SJSA1 (cell line): ENCODE measurements at places on chromosomes 13 and 19. TPM values are rescaled to one million over a fixed set of nuclear protein-coding genes. Genes with fewer than 3 reads are reported as not detected.

DNA sequence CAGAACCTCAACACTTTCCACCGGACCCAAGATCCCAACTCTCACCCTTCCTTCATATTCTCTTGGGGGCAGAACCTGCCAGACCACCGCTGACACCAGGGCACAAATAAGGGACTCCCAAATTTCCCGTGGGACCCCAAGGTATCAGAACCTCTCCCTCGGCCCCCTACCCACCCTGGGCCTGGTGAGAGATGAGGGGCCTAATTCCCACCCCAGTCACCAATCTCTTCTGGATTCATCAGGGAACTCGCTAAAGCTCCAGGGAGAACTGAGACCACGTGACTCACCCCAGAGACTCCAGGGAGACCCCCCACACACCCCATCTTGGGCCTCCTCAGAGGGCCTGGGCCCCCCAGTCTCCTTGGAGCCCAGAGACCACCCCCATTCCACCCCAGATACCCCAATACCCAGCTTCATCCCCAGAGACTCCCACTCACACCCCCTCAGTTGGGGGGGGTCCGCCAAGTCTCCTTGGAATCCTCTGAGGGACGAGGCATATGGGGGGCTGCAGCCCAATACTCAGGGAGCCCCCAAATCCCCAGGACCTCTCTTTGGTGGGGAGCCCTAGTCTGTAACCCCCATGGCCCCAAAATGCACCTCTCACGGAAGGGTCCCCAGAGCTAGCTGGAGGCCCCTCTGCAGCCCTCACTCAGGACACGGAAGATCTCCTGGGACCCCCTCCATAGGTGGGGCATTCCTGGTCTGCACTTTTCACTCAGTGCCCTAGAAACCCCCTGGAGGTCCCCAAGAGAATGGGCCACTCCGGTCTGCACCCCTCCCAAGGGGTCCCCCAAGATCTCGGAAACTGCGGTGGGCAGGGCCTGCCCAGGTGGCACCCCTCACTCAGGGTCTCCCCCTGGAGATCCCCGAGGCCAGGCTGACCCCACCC lies 1.6 kb downstream of the LMNB2 start:
- DNase-seq: no peak

DNA sequence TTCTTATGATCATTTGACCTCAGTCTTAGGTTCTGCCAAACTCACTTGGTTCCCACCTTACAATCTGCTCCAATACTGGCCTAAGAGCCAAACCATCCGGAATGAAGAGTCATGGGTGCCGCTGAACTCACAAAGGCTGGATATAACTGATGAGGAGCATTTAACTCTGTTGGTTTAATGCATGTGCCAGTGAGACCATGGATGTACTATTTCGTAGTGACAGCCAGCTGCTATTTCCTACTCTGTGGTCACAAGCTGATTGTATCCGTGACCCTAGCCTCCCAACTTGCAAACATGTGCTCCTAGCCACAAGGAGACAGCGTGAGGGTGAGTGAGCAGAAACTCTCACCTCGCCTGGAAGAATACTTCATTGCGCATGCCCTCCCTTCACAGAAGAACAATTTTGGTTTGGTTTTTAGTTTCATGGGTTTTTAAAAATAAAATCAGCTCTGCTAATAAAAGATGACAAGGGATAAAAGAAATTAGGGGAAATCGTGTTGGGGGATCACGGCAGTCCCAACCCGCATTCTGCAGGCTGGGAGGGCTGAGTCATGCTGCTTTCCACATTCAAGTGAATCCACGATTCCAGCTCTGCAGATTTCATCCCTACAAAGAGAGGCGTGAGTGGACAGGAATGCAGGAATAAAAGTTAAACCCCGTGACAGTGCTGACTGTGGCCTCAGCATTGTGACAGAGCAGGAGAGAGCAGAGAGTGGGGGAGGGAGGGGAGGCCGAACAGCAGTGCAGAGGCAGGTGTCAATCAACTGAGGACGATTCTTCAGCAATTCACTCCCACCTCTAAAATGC lies 66.8 kb upstream of the RAP2A start:
- peak; percentile 84 for DNase-seq

DNA sequence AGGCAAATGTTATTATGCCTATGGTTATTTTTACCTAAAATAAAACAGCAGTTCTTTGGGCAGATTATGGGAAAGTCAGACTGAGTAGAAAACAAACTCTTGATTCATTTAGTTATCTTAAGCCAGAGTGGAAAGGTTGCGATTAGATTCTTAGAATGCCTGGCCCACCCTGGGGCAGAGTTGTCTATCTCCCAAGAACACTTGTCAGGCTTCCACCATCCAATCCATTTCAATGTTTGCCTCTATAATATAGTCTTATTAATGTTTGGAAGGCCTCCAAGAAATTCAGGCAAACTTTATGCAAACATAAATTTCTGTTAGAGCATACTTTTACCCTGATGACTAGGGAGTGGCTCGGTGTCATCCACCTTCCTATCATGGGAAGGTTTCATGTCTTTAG lies 207.0 kb downstream of the SLITRK6 start:
- DNase-seq: no peak

DNA sequence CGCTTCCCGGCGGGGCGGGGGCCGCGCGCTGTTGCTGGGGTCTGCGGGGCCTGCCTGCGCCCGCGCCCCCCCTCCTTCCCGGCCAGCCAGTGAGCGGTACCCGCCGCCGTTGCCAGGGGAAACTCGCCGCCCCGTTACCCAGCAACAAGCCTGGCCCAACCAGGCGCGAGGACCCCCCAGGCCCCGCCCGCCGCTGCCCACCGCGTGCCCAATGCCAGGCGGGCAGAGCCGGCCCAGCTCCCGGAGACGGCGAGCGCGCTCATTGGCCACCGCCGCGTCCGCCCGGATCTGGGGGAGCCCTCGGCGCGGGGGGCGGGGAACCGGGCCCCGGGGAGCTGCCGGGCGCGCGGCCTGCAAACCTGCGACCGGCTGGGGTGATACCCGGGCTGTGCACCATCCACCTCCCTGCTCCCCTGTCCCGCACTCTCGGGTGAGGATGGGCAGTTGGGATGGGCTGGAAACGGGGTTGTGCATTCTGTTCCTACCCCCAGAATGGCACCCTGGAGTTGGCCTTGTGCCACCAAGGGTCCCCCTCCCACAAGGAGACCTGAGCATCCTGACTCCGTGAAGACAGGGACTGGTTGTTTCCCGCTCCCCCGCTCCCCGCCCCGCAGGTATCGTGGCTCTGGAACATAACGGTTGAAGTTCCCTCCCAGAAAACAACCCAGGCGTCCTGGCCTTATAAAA lies 8.8 kb upstream of the BBC3 start:
- DNase-seq: no peak

DNA sequence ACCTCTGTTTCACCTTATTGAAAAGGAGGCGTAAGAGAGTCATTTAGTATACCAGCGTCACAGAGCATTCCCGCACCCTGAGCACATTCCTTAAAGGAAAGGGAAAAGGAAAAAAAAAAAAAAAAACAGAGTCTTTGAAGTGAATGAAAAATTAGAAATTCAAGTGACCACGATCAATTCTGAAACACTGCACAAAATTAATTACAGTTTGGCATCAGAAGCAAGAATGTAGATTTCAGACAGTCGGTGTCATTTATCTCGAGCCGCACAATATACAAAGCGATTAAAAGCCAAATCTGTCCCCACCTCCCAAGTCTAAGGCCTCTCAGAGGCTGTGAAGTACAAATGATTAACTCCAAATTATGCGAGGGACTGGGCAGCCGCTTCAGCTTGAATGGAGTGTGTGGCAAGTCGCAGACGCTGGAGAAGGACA lies 173.7 kb upstream of the ZNF507 start:
- peak; percentile 15 for DNase-seq

GRCh38 chr13:111516712-111517640 lies 196.5 kb downstream of the TEX29 start:
- DNase-seq: no peak

DNA sequence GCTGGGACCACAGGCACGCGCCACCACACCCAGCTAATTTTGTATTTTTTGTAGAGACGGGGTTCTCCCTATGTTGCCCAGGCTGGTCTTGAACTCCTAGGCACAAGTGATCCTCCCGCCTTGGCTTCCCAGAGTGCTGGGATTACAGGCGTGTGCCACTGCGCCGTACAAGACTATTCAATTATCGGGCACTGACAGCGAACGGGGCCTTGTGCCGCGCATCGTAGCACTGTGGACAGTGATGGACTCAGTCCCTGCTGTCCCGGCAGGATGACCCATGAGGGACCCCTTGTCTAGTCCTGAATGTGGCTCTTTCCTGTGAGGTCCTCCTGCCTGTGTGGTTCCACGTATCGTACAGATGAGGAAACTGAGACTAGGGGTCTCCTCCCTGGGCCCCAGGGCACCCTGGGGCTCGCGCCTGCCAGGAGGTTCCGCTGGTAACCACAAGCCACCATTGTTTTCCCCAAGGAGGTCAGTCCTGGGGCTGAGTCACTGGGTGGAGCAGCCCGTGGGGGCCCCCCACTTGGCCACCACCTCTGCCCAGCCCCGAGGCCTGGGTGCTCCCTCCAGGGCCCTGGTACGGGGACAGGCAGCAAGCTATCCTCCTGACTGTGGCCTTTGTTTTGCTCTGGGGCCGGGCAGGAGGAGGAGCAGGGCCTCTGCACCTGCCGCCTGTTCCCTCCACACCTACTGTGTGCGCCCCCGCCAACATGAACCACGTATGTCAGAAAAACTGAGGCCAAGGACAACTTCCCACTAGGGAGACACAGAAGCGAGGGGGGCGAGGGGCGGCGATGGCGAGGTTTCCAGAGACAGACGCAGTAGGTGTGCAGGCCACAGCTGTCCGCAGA lies 2.9 kb upstream of the TCF3 start:
- DNase-seq: no peak

- no peak for DNase-seq
Measured at GRCh38 chr13:21069561-21070004, 8.2 kb upstream of the LATS2 start.

DNA sequence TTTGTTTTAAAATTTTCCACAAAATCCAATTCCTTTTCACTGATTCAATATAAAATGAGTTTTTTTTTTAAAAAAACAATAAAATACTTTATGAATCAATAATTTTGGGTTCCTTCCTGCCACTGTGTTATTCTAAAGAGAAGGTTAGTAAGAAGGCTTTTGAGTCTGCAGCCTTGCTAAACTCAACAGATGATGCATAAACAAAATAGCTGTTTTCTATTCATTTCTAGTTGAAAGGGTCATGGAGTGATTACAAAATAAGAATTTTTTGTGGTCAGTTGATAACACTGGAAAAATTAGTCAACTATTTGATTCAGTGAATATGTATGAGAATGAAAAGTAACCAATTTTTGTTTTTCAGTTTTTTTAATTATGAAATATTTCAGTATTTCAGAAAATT lies 169.9 kb downstream of the VWA8 start:
- no peak for DNase-seq

DNA sequence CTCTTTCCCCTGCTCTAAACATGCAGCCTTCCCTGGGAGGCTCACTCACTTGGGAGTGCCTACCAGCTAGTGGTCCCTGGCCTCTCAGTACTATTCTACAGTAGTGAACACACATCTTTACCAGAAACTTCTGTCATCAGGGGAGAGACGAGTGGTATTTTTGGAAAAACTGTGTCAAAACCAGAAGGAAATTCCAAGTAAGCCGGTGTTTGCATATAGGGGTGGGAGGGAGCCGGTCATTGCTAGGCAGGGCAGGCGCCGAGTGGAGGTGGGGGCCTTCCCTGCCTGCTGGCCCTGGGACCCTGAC lies 7.0 kb downstream of the RPS9 start:
- no peak for DNase-seq

GRCh38 chr19:47824396-47824795 lies 2.7 kb downstream of the CRX start:
- no peak for DNase-seq

- peak; percentile 33 for DNase-seq
Measured at GRCh38 chr13:40585911-40586471, 80.5 kb downstream of the FOXO1 start.

GRCh38 chr13:21242236-21242635 lies 65.8 kb downstream of the MRPL57 start:
- DNase-seq: no peak

DNA sequence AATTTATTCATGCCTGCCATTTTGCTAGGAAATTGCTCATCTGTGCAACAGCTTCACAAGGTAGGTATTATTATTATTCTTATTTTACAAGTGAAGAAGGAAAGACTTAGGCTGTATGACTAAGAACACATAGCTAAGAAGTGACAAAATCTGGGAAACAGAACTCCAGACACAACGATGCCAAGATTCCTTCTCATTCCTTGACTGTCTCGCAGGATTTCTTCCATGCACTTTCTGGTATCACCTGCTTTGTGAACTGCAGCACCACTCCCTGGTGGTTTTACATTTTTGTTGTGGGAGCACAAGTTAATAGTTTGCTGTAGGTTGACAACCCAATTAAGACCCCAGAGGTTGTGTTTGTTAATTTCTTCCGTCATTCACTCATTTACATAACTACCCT lies 188.5 kb downstream of the LACC1 start:
- no peak for DNase-seq

GRCh38 chr19:54425382-54425723 lies 10.1 kb downstream of the TTYH1 start:
- DNase-seq: no peak

DNA sequence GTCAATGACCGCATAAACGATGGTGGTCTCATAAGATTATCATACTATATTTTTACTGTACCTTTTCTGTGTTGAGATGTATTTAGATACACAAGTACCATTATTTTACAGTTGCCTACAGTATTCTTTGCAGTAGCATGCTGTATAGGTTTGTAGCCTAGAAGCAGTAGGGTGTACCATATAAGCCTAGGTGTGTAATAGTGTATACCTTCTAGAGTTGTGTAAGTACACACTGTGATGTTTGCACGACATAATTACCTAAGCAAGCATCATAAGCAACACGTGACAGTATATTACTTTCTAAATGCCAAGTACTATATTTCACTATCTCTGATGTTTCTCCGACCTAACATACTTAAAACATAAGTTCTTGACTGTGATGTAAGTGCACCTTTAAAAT lies 2.7 kb downstream of the LPAR6 start:
- no peak for DNase-seq

DNA sequence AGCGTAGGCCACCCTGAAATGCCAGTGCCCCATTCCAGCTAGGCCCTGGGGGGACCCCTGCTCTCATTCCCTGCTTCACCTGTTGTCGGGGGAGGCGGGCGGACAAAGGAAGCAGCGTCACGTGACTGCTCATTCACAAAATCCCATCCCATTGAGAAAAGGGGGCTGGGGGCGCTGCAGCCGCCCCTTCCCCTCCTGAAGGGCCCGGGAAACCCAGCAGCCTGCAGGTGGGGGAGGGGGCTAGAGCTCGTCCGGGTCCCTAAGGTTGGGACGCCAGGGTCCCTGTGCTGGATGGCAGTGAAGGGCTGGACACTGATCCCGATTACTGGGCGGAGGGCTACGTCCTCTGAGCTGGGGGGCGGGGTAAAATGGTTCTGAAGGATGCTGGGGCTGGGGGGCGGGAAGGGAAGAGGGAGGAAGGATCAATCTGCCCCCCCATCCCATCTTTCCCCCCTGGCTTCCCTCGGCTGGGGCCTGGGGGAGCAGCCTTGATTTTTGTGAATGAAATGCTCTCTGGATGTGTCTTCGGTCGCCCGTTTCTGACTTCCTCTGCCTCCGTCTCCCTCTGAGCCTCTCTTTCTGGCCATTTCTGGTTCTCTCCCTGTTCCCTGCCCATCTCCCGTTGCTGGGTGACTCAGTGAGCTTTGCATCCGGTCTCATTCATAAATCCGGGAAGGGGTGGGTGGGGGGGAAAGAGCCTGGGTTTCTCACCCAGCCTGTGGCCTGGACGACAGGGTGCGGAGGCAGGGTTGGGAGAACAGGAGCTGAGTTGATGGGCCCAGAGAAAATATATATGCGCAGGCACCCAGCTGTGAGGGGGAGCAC lies 816 bp downstream of the SPRED3 start:
- peak; percentile 80 for DNase-seq

OR10H1 gene
- not detected in 2 replicates for total RNA-seq

CFAP97D2 gene
- 0.08 TPM in 1 of 2 replicates, not detected in the other for total RNA-seq

CLDN10 gene
- total RNA-seq: not detected in 2 replicates

MBD3L2 gene
- not detected in 2 replicates for total RNA-seq

ZNF497 gene
- 0.19 and 1.3 TPM in 2 replicates for total RNA-seq

PALM gene
- not detected in 2 replicates for total RNA-seq

MISP gene
- total RNA-seq: 0.11 TPM in 1 of 2 replicates, not detected in the other
